ENCODE measurements at places on chromosomes 5 and 9.

DNA sequence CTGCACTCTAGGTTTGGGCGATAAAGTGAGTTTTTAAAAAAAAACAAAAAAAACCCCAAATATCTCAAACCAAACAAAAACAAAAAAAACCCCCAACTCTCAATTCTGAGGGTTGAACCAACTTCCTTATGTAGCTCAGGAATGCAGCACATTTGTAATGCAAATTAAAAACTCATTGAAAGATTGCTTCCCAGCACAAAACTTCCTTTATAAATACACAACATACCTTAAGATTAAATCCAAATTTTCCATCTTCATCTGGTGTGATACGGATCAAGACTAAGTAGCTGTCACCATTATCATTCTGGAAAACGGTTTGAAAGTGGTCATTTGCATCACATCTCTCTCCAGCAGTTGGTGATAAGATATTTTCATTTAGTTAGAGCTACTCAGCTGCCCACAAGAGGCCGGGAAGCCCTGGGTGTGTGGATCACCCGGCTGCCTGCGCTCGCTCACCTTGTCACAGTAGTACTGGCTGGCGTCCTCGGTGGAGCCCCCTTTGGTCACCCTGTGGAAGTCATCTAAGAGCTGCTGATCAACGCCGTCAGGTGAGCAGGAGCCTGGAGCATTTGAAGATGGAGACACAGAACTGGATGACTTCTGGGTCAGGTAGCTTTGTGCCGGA is 88.2 kb downstream of the PTPN3 start:
- DNase-seq = no peak

DNA sequence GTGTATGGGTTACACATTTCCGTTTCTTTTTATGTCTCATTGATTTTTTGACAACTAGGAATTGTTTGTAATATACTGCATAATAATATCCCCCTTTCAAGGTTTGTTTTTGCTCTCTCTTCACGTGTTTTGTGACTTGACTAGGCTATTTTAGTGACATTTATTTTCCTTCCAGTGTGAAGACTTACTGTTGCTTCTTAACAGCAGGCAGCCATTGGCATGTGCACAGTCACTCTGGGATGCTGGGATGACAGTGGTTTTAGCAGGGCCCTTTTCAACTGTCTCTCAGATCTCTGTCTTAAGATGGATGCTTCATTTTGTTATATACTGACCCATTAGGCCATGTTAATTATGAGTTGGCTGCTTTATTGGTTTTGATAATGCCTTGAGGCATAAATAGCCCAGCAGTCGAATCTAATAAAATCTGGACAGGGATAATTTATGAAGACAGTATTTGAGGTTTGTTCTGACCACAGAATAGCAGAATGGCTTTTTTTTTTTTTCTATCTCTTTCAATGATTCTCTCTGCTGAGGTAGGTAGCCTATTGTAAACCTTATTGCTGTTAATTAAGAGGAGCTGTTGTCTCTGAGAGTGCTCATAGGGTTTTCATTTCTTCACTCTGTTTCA is 536.0 kb downstream of the GABRG2 start:
- no peak for DNase-seq

- no peak for DNase-seq
Measured at GRCh38 chr5:163938595-163938994, 433.2 kb downstream of the MAT2B start.

DNA sequence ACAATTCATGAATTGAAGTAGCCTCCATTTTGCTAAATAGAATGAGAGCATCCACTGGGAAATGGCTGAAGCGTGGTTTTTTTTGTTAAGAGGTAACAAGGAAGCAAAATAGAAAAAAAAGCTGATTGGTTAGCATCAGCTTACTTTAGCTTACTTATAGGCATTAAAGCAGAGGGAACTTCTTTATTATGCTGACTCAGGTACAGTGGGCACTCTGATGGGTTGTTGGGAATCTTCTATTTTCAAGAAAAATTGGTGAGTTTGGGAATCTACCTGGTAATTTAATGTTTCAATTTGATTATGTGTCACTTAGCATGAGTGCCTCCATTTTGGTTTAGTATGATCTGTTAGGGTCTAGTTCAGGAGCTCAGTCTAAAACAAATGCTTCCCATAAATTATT is 289.6 kb downstream of the ANXA1 start:
- no peak for DNase-seq

DNA sequence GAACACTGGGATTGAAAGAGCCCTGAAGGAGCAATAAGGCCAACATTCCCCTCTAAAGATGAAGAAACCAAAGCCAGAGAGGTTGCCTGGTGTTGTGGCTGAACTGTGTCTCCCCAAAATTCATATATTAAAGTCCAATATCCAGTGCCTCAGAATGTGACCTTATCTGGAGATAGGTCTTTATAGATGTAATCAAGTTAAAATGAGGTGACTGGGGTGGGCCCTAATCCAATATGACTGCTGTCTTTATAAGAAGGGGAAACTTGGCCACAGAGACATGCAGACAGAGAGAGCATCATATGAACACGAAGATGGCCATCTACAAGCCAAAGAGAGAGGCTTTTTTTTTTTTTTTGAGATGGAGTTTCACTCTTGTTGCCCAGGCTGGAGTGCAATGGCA is 66.9 kb upstream of the PLPP1 start:
- DNase-seq = no peak

DNA sequence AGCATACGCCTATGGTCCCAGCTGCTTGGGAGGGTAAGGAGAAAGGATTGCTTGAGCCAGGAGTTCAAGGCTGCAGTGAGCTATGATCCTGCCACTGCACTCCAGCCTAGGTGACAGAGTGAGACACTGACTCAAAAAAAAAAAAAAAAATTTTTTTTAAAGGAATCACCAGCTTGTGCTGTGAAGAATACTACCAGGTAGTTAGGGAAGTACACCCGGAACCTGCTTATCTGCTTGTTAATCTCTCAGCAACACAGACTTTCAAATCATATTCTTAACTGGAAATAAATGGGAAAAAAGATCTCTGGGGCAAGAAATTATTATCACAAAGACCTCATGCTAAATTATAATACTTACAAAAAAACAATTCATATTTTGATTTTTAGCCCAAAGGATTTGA is 26.4 kb upstream of the PRRC2B start:
- DNase-seq = no peak

DNA sequence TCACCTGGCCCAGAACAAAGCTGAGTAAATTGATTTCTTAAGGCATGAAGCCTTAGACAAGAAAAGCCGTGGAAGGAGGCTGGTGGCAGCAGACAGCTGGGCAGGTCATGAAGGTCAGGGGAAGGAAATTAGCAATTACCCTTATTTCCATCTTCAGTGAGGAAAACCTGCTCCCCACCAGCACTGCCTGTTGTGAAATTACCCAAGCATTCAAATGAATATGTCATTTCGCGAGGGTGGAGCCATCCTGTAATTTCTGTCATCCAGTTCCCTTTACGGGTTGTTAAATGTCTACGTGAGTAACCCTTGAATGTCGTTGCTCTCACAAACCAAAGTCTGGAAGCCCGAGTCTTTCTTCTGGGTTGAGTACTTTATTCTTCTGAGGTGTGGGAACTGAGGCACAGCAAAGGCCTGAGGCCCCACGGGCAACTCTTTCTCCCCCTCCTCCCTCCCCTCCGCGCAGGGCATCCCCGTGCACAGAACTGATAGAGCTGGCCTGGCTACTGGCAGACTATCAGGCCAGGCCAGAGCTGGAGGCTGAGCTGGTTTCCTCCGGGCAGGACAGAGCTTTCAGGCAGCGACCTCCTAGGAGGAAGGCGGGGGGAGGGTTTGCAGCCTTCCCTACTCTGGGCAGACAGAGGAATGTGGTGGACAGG is 22.0 kb upstream of the AK3 start:
- peak; percentile 17 for DNase-seq

GRCh38 chr5:109644829-109645228 is 44.9 kb upstream of the MAN2A1 start:
- DNase-seq = no peak

DNA sequence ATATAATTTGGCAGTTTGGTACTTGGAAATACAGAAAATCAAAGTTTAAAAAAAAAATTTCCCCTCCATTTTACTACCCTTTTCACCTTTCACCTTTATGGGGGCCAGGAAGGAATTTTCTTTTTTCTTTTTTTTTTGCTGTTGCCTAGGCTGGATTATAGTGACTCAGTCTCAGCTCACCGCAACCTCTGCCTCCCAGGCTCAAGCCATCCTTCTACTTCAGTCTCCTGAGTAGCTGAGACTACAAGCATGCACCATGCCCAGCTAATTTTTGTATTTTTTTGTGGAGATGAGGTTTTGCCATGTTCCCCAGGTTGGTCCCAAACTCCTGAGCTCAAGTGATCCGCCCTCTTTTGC is 9.1 kb downstream of the CHMP5 start:
- no peak for DNase-seq

DNA sequence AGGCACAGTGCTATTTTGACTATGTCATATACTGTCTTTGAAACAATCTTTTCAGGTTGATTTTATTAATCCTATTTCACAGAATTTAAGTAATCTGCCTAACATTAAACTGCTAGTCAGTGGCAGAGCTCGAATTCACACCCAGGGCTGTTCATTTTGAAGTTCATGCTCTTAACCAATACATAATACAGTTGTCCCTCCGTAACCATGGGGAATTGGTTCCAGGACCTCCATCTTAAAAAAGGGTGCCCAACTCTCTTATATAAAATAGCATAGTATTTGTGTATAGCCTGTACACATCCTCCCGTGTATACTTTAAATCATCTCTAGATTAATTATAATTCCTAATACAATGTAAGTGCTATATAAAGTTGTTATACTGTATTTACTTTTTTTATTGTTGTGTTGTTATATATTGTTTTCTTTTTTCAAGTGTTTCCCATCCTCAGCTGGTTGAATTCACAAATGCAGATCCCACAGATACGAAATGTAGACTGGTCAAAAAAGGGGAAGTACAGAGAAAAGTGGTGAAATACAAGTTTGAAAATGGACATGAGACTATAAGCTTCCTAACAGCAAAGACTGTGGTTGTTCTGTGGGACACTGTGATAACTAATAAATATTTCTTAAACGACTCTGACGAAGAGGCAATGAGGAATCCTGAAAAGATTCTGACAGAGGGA is 18.3 kb downstream of the RFX3 start:
- no peak for DNase-seq

DNA sequence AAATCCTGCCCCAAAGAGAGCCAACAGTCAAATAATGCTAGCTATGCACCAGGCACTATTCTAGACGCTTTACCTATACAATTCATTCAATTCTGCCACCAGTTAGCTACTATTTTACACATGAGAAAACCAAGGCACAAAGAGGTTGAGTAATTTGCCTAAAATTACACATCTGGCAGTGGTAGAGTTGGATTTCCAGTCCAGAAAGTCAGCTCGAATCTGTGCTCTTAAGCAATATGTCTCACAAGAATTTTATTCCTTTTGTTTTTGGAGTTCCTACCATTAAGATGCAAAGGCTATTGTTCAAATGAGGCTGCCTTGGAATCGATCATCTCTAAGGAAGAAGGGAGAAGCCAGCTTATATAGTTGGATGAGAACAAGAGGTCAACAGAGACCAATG is 256.9 kb upstream of the RASA1 start:
- no peak for DNase-seq

DNA sequence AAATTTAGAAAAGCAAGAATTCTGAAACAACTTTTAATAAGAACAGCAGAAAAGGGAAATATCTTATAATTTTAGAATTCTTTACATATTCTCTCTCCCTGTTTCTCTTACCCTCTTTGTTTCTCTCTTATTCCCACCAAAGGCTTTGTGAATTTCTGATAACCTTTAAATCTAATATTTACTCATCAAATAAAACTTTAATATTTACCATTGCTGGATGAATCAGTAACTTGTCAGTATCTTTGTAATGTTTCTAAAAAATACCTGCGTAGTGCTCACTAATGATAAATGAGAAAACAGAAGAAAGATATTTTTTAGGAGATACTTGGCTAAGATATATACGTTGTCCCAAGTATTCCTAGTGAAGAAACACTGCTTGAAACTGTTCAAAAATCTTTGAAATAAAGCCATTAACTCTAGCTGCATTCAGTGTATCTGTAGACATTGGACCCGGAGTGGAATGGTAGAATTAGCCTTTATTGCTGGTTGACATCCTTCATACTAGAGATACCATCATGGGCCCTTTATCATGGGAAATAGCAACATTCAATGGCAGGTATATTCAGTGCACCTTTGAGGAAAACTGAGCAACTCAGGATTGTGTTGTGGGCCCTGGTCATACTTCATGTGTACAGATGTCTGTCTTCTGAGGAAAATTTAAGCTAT is 2160.4 kb downstream of the MAT2B start:
- no peak for DNase-seq

DNA sequence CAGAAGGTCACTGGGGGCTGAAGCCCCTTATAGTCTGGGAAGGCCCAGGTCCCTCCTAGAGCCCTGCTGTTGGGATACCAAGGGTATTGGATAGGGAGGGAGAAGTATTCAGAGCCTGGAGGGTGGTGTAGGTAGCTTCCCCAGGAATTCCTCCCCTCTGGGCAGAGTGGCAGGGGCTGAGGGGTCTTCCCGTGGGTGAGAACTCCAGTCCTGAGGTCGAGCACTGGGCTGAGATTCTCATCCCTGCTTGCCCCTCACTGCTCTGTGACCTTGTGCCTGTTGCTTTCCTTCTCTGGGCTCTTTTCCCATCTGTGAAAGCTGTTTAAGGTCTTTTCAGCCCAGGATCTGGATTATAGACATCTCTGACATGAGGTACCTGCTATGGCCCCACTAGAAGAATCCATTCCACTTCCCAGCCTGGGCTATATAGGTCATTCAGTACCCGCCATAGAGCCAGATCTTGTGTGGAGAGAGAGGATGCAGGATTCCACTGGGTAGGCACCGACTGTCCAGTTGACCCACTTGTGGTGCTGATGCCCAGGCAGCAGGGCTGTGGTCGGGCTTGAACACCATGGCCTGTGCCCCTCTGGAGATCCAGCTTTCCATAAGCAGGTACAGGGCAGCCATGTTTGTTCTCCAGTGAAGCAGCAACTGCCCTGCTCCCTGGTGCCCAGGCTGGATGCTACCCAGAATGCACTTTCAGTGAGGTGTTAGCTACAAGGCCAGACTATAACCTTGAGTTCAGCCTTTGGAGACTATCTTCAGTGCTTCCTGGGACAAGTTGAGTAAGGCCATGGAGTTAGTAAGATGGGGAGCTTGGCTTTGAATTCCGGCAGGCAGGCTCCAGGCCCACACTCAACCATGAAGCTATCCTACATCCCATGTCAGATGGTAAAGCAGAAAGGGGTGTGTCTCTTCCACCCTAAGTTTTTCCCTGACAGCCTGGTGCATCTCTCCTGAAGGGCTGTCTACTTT is 60.1 kb downstream of the AMBP start:
- DNase-seq = no peak

DNA sequence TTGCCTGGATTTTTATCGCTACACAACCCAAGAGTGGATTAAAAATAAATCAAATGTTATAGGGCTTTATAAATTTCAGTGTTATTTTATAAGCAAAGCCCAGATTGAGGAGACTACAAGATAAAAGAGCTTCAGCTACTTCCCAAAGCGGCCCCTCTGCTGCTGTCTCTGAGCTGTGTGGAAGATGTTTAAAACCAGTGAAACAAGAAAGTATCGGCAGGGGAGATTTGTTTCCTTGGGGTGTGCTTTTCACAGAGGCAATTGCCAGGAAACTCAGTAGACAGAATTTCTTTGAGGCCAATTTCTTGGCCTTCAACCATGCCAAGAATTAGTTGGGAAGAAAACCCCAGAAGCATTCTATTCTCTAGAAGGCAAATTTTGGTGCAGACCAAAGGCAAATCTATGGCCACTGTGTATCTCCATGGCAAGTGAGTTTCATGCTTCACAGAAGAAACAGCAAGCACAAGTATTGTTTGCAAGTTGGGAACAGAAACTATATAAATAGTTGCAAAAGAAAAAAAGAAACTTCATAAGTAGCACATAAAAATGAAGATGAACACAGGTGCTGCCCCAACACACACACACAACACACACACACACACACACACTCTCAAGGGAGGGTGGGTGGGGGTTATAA is 197.2 kb downstream of the PARP8 start:
- no peak for DNase-seq

- DNase-seq = no peak
Measured at GRCh38 chr9:80646211-80646610, 1043.1 kb downstream of the TLE1 start.

Data from GM13977 (cell line).